ENCODE measurements at places on chromosomes 5 and 9.

DNA sequence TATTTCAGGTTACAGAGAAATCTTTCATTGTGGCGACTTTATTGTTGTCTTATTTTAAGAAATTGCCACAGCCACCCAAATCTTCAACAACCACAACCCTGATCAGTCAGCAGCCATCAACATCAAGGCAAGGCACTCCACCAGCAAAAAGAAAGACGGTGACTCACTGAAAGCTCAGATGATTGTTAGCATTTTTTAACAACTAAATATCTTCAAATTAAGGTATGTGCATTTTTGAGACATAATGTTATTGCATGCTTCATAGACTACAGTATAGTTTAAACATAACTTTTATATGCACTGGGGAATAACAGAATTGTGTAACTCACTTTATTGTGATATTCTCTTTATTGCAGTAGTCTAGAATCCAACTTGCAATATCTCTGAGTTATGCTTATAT lies 263.4 kb downstream of the TMEM232 start:
- no peak for DNase-seq

- no peak for DNase-seq
Measured at GRCh38 chr9:109639674-109640579, 140.1 kb upstream of the PALM2AKAP2 start.

GRCh38 chr5:138466900-138467710 lies 1.8 kb downstream of the EGR1 start:
- DNase-seq = no peak

DNA sequence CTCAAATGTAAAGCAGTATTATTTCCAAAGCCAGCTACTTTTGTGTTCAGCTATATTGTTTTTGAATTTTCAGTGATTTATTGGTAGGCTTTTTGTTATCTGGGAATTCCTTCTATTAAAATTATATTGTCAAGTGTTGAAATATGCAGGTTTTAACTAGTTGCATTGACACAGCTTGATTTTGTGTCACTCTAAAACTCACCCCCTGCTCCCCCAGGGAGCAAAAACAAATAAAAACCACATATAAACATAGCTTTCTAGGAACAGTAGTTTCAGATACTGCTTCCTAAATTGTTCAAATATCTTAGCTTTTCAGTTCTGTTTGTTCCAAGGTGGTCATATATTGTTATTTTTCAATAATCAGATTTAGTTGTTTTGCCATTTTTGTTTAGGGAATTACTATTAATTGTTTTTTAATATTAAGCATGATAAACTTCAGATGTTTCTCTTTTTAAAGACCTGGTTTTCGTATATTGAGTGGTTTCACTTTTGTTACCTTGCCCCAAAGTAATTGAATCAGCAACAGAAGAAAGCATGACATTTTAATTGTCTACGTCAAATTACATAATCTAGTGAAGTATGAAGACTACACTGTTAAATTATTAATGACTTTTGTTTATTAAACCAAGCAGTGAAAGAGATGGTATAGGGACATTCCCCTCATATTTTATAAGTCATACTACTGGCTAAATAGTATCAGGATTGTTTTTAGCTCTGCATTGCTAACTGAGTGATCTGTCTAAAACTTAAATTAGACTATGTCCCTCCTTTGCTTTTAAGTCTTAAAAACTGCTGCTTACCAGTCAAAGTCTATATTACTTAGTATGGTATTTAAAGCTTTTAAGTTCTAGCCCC lies 43.4 kb downstream of the ERBIN start:
- DNase-seq = peak; percentile 30

- no peak for DNase-seq
Measured at GRCh38 chr9:19554529-19554928, 145.7 kb downstream of the ACER2 start.

GRCh38 chr5:154234551-154234950 lies 44.0 kb downstream of the GALNT10 start:
- DNase-seq = no peak

GRCh38 chr9:25602400-25603044 lies 75.7 kb downstream of the TUSC1 start:
- no peak for DNase-seq

DNA sequence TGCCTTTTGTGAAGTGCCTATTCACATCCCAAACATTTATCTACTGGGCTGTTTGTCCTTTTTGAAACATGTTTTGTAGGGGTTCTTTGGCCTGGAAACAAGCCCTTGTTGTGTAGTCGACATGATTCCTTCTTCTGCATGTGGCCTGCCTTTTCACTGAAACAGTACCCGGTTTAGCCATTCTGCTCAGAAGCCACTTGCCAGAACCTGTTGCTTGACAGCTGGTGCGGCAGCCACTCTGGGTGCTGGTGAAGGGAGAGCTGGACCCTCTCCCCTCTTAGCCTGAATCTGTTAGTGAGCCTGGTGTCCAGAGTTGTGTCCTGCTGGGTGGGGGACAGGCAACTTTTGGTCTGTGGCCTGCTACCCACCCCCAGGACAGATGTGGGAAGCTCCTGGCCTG lies 128.8 kb upstream of the CACNA1B start:
- no peak for DNase-seq

DNA sequence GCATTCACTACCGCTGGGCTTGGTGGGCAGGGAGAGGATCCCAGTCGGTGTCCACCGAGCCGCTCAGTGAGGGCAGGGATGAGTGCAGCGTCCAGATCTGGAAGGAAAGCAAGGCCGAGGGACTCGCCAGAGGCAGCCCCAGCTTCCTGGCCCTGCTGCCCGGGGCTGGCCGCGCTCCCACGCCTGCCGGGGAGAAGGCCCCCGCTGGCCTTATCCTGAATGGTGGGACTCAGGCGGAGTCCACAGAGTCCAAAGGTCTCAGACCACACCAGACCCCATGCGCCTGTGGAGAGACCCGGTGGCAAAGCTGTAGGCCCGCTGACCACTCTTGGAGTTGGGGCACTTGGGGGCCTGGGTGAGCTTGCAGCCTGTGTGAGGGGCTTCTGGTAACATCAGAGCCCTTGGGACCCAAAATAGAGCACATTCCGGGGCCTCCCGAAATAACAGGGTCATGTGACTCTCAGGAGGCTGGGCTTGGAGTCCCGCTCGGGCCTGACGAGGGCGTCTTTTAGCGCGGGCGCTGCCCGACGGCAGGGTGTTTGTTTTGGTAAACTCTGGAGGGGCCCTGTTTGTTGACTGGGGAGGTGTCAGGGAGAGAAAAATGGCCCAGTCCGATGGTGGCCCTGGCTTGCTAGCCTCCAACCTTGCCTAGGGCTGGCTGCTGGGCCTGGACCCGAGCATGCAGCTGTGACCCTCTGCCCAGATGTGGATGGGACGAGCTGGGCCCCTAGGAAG lies 2.8 kb downstream of the RXRA start:
- DNase-seq = no peak

DNA sequence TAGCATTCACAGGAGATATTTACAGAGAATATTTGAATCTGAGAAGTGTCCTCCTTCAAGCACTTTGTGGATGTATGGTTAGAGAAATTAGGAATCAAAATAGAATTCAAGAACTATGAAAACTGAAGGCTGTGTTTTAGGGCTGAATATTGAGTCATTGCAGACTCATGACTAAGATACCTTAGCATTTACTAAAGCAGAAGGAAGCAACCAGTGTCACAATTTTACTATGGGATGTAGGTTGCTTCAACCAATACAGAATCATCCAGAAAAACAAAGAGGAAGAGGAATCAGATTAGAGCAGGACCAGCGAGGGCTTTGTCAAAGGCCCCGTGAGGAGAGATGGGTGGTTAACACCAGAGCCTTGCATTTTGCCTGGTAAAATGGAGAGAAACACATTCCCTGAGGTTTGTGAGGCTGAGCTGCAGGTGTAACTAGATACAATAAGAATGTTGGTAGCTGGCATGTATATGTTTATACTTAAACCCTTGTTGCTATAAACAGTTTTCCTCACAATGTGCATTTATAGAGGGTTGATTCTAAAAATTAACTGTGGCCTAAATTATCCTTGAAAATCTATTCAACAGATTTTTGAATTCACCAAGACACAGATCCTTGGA lies 518.1 kb downstream of the AGTPBP1 start:
- DNase-seq = no peak

DNA sequence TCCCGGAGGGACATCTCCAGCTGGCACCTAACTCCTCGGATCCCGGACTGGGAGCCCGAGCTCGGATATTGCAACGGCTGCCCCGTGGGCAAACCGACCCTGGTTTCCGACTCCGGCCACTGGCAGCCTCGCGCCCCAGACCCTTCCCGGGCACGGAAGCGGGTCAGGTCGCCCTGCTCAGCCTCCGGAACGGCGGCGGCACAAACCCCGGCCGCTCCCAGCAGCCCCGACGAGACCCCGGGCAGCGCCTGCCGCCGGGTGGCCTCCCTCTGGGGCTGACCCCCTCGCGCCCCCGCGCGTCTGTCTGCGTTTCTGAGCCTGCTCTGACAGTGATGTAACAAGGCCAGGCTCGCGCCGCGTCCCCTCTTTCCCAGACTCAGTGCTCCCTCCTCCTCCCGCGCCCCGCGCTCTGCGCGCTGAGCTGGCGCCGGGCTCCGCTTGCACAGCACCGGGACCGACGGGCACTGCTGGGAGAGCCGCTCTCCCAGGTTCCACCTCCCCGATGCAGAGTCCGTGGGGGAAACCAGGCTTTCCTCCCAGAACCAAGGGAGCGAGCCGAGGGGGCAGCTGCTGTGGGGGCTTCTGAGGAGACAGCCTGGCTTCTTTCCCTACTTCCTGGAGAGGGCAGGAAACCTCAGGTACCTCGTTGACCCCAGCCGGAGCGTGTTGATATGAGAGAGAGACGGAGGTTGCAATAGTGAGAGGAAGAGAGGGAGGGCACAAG lies at the start of gene TMEM215:
TSS of gene TMEM215 (plus strand) at position 373 of the 724 bp plus-strand sequence. CDS start 644 bp downstream, outside the sequence.
- DNase-seq = no peak

- no peak for DNase-seq
Measured at GRCh38 chr9:91221332-91221731, 140.4 kb downstream of the AUH start.
